Foreskin keratinocyte (primary cell): ENCODE measurements at places on chromosomes 1 and 21. TPM values are rescaled to one million over a fixed set of nuclear protein-coding genes. Genes with fewer than 3 reads are reported as not detected.

Gene RPE65
- total RNA-seq, result not detected in 2 replicates

Gene DCDC2B
- not detected in 2 replicates for total RNA-seq

Gene OR6N1
- not detected in 2 replicates for total RNA-seq

Gene KIAA0040
- 70.3 and 80.8 TPM in 2 replicates for total RNA-seq

Gene SV2A
- 3.4 and 6.5 TPM in 2 replicates for total RNA-seq

Gene NT5C1A
- total RNA-seq, result not detected in 2 replicates

Gene ZBTB18
- 6.6 and 8.5 TPM in 2 replicates for total RNA-seq

Gene CTSS
- total RNA-seq, result 4.6 and 5.0 TPM in 2 replicates

GRCh38 chr1:14964711-14965055 lies 188.9 kb upstream of the TMEM51 start:
- no peak for DNase-seq

GRCh38 chr1:180544050-180544449 lies 14.7 kb upstream of the OVAAL start:
- no peak for DNase-seq

GRCh38 chr21:43734928-43735229 lies 15.9 kb downstream of the PDXK start:
- DNase-seq, result no peak

DNA sequence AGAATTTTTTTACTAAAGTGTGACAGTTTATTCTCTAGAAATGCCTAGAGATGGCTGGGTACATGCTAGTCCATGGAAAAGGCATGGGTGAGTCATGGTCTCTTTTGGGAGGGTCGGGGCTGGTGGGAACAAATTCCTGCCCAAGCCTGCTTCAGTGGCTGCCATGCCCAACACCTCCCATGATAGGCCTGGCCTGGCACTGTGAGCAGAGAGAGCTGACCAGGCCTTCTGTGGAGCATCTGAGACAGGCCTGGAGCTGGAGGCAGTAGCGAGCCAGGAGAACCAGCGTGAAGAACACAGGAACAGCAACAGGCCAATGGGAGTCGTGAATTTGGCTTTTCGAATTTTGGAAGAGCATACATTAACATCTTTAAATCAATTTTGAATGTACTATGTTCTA lies 209.2 kb downstream of the SDCCAG8 start:
- DNase-seq, result no peak

- DNase-seq, result no peak
These were observed 127.3 kb upstream of the PLD5 start for GRCh38 chr1:242651817-242652216.

GRCh38 chr1:223031733-223032601 lies 111.1 kb downstream of the TLR5 start:
- DNase-seq, result peak; percentile 35

DNA sequence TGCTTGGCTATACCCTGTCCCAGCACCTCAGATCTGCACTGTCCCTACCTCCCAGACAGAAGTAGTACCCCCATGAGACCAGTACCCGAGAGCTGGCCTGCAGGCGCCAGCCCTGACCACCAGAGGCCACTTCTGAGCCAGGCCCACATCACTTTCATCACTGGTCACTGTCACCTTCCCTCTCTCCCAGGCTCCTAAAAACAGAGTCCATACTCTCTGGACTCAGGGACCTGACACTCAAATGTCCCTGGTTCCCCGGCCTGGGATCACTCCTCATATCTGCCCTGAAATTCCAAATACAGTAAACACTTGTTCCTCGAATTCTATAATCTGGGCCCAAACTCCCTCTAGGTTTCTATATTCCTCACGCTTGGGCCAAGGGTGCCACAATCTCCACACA lies 18.7 kb downstream of the TMEM53 start:
- DNase-seq, result no peak

DNA sequence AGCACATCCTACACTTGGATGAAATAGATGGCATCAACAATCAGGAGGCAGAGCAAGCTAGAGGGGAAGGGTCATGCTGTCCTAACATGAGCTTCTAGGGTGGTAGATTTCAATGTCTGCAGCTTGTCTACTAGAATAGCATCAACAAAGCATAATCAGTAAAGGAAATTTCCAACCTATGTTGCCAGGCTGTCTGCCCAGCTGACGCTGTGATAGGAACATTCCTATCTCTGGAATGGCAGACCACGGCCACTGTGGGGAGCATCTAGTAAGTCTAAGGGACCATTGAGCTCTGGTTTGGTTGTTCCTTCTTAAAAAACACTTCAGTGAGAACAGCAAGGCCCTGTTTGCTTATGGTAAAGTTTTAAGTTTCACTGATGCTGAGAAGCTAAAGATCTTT lies 206.8 kb downstream of the PAPPA2 start:
- no peak for DNase-seq

- no peak for DNase-seq
These were observed 148.5 kb downstream of the LMX1A start for GRCh38 chr1:165207853-165208515.

DNA sequence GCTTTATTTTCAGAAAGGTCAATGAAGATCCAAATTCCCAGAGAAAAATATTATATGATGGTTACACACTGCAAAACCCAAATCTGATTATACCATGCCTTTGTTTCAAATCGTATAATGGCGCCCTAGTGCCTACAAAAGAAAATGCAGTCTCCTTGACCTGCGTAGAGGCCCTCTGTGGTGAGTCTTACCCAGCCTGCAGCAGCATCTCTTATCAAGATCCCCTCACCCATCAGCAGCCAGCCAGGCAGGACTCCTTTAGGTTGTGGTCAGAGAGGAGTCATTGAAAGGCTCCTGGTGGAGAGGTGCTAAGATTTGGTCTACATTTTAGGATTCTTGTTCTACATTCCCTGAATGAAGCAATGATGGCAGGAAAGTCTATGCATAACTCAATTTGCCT lies 23.7 kb upstream of the DAB1 start:
- no peak for DNase-seq
